ENCODE measurements at places on chromosomes 3 and 15.

DNA sequence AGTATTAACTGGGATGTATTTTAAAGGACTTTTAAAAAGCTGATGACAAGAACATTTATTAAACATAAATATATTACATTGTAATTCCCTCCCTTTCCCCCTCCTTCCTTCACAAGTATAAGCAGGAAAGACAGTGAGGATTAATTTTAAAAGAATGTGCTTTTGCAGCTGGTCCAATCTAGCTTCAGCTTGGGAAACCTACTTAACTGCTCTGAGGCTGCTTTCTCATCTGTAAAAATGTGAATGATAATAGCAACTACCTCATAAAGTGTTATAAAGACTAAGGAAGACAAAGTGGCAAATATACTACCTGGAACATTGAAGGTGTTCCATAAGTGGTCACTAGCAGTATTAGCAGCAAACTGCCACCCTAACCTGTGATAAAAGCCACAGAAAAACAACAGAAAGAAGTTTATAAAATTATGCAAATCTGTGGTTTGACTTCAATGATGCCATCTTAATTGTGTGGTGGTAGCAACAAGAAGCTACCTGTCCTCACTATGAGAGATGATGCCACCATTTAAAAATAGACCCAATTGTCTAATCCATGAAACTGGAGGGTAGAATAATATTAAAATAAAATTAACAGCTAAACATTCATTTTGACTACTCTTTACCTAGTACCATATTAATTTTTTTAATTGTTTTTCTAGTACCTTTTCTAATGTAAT is 20.0 kb downstream of the DHX36 start:
- no peak for DNase-seq

GRCh38 chr3:148513096-148513543 is 184.6 kb upstream of the AGTR1 start:
- DNase-seq, result no peak

GRCh38 chr15:51672913-51673857 is 8.1 kb upstream of the SCG3 start:
- no peak for DNase-seq

- no peak for DNase-seq
Measured at GRCh38 chr3:56324473-56324872, 143.8 kb downstream of the ERC2 start.

DNA sequence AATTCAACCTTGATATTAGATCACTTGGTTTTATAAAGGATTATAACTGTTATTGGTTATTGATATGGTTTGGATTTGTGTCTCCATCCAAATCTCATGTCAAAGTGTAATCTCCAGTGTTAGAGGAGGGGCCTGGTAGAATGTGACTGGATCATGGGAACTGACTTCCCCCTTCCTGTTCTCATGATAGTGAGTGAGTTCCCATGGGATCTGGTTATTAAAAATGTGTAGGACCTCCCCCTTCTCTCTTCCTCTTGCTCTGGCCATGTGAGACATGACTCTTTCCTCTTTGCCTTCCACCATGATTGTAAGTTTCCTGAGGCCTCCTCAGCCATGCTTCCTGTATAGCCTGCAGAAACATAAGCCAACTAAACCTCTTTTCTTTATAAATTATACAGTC is 136.0 kb upstream of the UBE2E2 start:
- DNase-seq, result no peak

DNA sequence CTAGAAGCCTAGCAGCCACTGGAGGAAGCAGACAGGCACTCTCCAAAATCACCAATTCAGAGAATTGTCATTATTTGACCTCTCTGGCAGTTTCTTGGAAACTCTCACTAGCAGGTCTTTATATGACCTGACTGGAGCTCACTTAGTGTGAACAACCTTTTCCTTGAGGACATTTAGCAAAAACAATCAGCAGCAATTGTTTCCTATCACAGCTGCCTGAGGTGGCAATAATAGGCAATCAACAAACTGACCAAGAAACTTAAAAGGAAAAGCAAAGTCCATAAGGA is 162.4 kb upstream of the STT3B start:
- no peak for DNase-seq

DNA sequence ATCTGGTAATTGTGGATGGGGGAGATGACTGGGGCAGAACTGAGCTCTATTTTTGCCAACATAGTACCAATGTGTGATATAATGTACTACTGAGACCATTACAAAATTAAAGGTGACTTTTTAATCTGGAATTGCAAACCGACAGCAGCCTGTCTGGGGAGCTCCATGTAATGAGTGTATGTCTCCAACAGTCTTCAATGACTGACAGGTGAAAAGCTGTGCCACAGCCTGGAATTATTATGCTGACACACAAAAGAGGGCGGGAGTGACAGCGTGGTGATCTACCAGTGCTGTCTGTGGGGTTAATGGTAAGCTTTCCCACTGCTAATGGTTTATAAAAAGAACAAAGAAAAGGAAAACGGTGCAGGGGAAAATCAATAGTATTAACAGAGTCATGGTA is 143.4 kb downstream of the CLSTN2 start:
- DNase-seq, result no peak

DNA sequence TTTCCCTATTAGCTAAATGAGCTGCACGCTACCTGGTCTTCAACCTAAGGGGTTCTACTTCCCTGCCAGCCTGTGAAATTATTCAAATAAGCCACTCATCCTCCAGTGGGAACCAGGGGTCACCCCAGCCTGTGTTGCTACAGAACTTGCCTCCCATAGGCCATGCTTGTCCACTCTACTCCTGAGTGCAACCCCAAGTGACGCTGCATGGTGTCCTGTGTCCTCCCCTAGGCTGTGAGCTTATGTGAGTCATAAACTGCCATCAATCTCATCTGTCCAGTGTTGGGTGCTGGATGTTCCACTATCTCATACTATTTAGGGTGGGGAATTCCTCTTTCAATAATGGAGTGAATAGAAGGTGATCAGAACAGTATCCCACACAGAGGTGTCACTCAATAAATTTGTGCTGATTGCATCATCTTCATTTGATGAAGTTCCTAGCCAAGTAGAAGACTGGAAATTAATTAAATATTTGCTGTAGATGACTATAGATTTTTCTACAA is 49.8 kb upstream of the SSR3 start:
- DNase-seq, result no peak

DNA sequence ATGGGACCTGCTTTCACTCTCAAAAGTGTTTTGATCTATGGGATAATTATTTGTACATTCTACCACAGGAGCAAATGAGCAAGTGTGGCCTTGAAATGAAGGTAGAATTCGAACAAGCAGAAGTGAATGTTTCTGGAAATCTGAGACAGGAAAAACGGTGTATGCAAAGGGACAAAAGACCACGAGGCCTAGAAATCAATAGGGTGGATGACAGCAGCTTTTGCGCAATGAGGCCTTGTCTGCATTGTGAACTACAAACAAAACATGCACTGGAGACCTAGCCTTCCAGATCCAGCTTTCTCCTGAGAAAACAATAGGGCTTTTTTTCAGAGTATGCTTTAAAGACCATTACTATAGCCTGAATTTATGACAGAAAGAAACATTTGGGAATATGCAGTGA is 1137.0 kb downstream of the ROBO2 start:
- no peak for DNase-seq

DNA sequence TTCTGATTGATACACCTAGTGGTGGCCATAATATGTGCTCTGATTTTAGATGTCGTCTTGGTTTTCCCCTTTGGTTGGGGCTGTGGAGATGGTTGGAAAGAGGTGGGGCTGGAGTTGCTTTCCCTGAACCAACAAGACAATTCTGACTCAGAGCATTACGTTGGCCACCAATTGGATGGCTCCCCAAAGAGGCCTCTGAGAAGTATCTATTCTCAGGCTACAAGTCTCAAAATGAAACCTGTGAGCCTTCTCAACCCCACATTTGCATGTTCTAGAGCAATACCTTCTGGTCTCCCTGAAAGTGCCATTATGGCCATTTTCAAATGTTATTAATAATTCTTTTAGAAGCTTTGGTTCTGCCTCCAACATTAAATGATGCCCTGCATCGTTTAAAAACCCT is 188.4 kb upstream of the WNT5A start:
- no peak for DNase-seq

DNA sequence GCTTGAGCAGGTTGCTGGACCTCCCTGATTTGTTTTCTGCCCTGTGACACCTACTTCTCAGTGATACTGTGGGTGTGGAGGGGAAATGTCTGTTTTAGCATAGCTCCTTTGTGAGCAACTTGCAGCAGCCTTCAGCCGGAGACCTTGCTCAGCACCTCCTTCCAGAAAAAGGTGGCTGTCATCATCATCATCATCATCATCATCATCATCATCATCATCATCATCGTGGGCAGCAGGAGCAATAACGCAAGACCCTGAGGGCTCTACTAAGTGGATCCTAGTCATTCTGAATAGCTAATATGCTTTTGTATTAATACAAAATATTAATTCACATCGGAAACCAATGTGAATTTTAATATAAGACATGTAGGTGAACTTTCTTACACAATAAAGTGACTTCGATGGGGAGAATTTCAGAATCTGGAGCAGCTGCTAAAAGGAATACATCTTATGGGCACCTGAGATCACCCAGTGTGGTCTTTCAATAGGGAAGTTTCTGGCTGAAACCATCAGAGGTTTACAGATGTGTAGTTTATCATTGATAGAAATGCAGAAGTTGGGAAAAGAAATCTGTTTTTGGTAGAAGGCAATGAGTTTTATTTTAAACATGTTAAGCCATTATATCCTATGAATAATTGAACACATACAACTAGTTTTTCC is 8.6 kb downstream of the GABRR3 start:
- no peak for DNase-seq
